Type B pancreatic cell (in vitro differentiated cells): ENCODE measurements at places on chromosomes 7 and 10. TPM values are rescaled to one million over a fixed set of nuclear protein-coding genes. Genes with fewer than 3 reads are reported as not detected.

KIAA1217 gene
- total RNA-seq = 73.2 and 99.0 TPM in 2 replicates

C10orf53 gene
- not detected in 2 replicates for total RNA-seq

CCDC7 gene
- total RNA-seq = 5.6 and 9.0 TPM in 2 replicates

ABCA13 gene
- 0.60 and 2.2 TPM in 2 replicates for total RNA-seq

NPC1L1 gene
- 8.8 and 11.0 TPM in 2 replicates for total RNA-seq

PARD3 gene
- total RNA-seq = 52.3 and 54.1 TPM in 2 replicates

ITPRID1 gene
- 0.07 and 0.14 TPM in 2 replicates for total RNA-seq

SLC18A2 gene
- 1.8 and 2.7 TPM in 2 replicates for total RNA-seq

SPDYE2B gene
- total RNA-seq = not detected in 2 replicates

IRF5 gene
- 1.8 and 2.5 TPM in 2 replicates for total RNA-seq

TIMM23B gene
- 16.2 and 19.7 TPM in 2 replicates for total RNA-seq

ZNF25 gene
- total RNA-seq = 2.0 and 6.9 TPM in 2 replicates

MGAM2 gene
- 5.9 and 9.7 TPM in 2 replicates for total RNA-seq

CALCR gene
- total RNA-seq = 0.10 and 0.12 TPM in 2 replicates

GPNMB gene
- total RNA-seq = 7.0 and 13.3 TPM in 2 replicates

OR13A1 gene
- total RNA-seq = 0.14 TPM in 2 replicates

RSU1 gene
- total RNA-seq = 37.3 and 43.8 TPM in 2 replicates

SPOCK2 gene
- 13.8 TPM in 2 replicates for total RNA-seq

CRCP gene
- 28.6 and 29.0 TPM in 2 replicates for total RNA-seq

NAT16 gene
- not detected in 2 replicates for total RNA-seq

HECW1 gene
- total RNA-seq = 0.90 and 1.4 TPM in 2 replicates

RHOBTB1 gene
- total RNA-seq = 25.0 and 26.4 TPM in 2 replicates

MBL2 gene
- not detected in 2 replicates for total RNA-seq

CNNM1 gene
- 1.7 and 2.0 TPM in 2 replicates for total RNA-seq

ARL4A gene
- total RNA-seq = 25.0 and 25.5 TPM in 2 replicates

PRSS2 gene
- total RNA-seq = 20.4 and 272 TPM in 2 replicates

HOXA4 gene
- 28.5 and 37.6 TPM in 2 replicates for total RNA-seq

SSBP1 gene
- 107 and 116 TPM in 2 replicates for total RNA-seq

EPHB6 gene
- total RNA-seq = 8.4 and 8.8 TPM in 2 replicates

GPR141 gene
- total RNA-seq = 0.31 TPM in 1 of 2 replicates, not detected in the other

ATG9B gene
- total RNA-seq = 33.8 and 53.2 TPM in 2 replicates

NKX1-2 gene
- total RNA-seq = 0.29 and 0.48 TPM in 2 replicates

LIPA gene
- 26.9 and 46.4 TPM in 2 replicates for total RNA-seq

CACNB2 gene
- total RNA-seq = 4.9 and 7.6 TPM in 2 replicates

SFTPD gene
- total RNA-seq = 0.24 and 0.38 TPM in 2 replicates

CAMK2G gene
- 24.9 and 27.5 TPM in 2 replicates for total RNA-seq

LEP gene
- not detected in 2 replicates for total RNA-seq

NUB1 gene
- 49.3 and 54.3 TPM in 2 replicates for total RNA-seq

TAS2R41 gene
- not detected in 2 replicates for total RNA-seq

SOSTDC1 gene
- 5.4 and 6.0 TPM in 2 replicates for total RNA-seq

SYCE1 gene
- total RNA-seq = not detected in 2 replicates

CALU gene
- 134 and 144 TPM in 2 replicates for total RNA-seq
